ENCODE measurements at places on chromosomes 16 and 17.

GRCh38 chr17:81341516-81342268, 46.6 kb upstream of the SLC38A10 start:
- no peak for DNase-seq

- DNase-seq: no peak
Measured at GRCh38 chr17:62004388-62004787, 60.7 kb downstream of the MED13 start.

GRCh38 chr17:21164620-21165019, 37.9 kb downstream of the DHRS7B start:
- no peak for DNase-seq

GRCh38 chr17:34521955-34522354, 57.4 kb upstream of the TMEM132E start:
- no peak for DNase-seq

- DNase-seq: no peak
Measured at GRCh38 chr17:46811978-46812583, 6.4 kb downstream of the WNT3 start.

DNA sequence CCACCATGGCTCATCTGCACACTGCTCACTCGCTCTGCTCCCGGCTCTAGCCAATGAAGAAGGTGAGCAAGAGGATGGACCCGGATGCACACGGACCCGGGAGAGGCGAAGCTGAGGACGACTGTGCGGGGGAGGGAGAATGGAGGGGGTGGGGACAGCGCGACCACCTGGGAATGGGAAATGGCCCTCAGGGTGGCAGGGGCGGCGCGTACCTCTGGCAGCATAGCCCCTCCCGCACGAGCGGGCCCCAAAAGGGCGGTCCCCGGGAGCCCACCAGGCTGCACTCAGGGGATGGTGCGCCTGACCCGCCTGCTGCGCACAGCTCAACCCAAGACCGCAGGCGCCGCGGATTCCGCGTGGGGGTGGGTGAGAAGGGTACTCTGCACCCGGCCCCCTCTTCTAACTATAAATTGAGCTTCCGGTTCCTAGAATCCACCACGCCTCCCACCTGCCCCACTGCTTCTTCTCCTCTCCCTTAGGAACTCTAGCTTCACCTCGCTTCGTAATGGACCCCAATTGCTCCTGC, 6.1 kb downstream of the MT1H start:
- DNase-seq: no peak

- no peak for DNase-seq
Measured at GRCh38 chr16:88004391-88004790, 53.2 kb downstream of the BANP start.

GRCh38 chr17:69558796-69559195, 144.3 kb downstream of the MAP2K6 start:
- DNase-seq: no peak

- no peak for DNase-seq
Measured at GRCh38 chr16:57277586-57277985, 6.9 kb downstream of the PLLP start.

DNA sequence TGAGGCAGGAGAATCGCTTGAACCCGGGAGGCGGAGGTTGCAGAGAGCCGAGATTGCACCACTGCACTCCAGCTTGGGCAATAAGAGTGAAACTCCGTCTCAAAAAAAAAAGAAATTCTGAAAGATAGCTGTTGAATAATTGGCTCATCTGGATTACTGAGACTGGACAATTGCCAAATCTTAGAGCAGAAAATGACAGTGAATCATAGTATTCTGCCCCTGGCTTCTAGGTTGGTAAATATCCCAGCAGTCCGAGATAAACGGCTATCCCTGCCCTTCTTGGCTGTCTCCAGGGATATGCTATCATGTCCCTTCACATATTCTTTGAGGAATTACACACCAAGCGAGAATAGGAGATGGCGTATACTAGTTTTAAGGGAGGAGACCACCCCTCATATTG, 35.5 kb upstream of the METTL16 start:
- no peak for DNase-seq

DNA sequence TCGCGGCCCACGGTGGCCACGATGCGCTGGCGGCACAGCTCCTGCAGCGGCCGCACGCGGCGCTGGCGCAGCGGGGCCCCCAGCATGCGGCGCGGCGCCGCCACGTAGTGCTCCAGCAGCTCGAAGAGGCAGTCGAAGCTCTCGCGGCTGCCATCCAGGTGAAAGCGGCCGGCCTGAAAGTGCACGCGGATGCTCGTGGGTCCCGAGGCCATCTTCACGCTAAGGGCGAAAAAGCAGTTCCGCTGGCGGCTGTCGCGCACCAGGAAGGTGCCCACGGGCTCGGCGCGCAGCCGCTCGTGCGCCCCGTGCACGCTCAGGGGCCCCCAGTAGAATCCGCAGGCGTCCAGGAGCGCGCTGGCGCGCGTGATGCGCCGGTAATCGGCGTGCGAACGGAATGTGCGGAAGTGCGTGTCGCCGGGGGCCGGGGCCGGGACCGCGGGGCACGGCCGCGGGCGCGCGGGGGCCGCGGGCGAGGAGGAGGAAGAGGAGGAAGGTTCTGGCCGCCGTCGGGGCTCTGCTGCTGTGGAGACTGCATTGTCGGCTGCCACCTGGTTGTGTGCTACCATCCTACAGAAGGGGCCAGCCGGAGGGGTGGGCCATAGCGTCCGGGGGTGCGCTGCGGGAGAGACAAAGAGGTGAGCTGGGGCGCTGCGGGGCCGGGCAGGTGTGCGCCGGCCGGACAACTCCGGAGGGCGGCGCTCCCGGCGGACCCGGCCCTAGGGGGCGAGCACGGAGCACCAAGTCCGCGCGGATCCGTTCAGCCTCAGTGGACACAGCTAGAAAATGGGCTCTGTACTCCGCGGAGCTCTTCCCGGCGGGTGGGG, 879 bp downstream of the SOCS1 start:
- no peak for DNase-seq

DNA sequence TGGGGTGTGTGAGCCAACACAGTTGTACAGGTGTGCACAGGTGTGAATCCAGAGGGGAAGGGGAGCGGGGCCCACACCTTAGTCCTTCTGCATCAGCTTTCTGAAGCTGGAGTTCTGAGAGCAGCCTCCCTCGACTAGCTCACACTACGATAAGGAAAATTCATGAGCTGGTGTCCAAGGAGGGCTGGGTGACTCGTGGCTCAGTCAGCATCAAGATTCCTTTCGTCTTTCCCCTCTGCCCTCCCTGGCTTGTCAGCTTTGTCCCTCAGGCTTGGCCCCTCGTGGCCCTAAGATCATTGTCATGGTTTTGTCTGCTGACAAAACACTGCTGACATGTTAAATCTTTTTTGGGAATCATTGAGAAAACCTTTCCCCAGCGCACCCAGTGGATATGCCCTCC, 47.5 kb downstream of the OR1D5 start:
- no peak for DNase-seq

DNA sequence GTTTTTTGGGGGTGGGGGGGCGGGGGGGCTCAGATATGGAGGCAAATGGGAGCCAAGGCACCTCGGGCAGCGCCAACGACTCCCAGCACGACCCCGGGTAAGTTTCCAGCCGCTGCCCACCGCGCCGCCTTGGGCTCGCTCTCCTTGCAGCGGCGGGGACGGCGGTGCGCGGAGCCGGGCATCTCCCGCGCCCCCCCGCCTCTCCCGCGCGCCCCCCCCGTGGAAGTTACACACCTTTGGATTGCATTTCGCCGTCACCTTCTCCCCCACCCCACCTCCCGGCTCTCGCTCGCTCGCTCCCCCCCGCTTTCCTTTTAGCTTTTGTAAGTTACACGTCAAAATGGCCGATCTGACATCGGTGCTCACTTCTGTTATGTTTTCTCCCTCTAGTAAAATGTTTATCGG, 387 bp downstream of the MSI2 start:
- DNase-seq: no peak

DNA sequence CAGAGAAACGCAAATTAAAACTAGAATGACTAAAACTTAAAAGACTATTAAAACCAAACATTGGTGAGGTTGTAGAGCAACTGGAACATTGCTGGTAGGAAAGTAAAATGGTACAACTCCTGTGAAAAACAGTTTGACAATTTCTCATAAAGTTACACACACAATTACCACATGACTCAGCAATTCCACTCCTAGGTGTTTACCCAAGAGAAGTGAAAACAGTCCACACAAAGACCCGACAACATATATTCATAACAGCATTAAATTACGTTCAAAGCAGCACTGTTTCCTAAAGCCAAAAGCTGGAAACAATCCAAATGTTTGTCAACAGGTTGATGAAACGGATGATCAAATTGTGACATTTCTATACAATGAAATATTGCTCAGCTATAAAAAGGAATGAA, 26.5 kb upstream of the ALOX12 start:
- DNase-seq: no peak

DNA sequence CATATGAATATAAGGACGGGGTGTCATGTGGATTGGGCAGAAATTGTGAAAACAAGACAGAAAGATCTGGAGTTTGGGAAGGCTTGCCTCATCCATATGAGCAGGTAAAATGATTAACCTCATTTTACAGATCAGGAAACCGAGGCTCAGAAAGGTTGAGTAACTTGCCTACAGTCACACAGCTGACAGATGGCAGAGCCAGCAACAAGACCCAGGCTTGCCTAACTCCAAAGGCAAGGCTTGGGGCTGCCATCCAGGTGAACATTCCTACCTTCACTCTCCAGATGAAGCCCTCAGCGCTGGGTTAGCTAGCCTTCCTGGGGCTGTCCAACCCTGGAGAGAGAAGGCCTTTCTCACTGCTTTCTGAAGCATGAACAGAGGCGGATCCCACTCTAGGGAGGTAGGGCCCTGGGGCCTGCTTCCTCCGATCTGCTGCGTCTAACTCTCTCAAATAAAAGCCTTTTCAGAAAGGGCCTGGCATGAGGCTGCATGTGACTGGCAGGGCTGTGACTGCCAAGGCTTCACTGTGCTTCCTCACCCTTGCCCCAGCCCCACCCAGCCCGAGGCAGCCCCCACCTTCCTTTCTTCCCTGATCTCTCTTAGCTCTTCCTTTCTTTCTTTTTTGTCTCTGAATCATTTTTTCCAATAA, 107.8 kb downstream of the GNAO1 start:
- no peak for DNase-seq

DNA sequence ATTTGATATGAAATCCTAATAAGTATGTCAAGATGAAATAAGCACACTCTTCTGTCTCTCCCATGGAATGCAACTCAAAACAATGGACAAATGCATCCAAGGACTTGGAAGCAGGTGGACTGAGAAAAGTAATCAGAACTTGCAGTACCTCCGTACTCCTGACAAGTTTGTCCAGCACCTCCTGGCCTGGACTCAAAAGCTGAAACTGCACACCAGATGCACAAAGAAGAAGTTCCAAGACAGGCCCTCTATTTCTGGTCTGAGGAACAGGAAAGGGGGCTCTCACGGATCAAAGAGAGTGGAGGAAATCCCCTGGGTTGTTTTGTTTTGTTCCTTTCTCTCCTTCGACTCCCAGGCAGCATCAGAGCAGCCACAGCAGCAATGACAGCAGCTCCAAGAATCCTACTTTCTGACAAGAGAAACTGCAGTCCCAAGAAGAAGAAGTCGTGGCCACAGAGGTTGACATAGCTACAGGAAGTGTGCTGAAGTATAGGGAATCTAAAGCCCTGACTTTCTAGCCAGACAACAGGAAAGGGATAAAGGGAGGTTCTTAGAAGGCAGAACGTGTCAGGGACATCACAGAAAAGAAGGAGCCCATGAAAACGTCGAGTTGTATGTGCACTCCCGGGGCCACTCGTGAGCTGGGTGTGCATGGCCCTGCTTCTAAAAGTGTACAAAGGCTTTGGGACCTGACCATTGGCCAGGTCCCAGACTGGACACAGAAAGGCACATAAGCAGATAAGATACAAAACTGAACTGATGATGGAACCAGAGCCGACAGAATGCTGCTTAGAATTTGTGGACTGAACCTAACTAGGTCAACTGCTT, 29.3 kb downstream of the AKAP10 start:
- no peak for DNase-seq

DNA sequence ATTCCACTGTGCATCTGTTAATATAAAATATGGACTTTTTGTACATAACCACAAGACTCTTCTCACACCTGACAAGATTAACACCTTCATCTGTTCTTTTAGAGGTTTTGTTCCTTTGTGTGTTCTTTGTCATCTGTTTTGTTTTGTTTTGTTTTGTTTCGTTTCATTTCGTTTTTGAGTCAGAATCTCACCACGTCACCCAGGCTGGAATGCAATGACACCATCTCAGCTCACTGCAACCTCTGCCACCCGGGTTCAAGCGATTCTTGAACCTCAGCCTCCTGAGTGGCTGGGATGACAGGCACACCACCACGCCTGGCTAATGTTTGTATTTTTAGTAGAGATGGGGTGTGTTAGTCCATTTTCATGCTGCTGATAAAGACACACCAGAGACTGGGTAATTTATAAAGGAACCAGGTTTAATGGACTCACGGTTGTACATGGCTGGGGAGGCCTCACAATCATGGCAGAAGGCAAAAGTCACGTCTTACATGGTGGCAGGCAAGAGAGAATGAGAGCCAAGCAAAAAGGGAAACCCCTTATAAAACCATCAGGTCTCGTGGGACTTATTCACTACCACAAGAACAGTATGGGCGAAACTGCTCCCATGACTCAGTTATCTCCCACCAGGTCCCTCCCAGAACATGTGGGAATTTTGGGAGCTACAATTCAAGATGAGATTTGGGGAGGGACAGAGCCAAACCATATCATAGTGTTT, 22.3 kb downstream of the C16orf90 start:
- no peak for DNase-seq

- no peak for DNase-seq
Measured at GRCh38 chr16:19088341-19088916, 21.0 kb downstream of the COQ7 start.

DNA sequence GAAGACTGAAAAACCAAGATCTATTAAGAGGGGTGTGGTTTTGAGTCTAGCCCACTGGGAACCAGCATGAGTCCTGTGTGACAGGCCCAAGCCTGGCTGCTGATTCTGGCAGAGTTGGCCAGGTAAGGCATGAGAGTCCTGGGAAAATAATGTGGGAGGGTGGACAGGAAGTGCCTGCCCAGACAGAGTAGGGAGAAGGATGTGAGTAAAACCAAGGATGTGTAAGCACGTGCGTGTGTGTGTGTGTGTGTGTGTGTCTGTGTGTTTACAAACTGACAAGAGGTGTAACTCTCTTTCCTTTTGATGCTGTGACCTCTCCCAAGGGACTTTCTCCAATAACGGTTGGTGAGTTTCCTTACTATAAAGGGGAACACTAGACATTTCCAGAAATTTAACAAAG, 15.6 kb upstream of the TEX2 start:
- DNase-seq: no peak

- no peak for DNase-seq
Measured at GRCh38 chr17:44797802-44798201, 32.3 kb downstream of the GJC1 start.

GRCh38 chr16:58187665-58188421, 10.1 kb downstream of the CSNK2A2 start:
- no peak for DNase-seq

DNA sequence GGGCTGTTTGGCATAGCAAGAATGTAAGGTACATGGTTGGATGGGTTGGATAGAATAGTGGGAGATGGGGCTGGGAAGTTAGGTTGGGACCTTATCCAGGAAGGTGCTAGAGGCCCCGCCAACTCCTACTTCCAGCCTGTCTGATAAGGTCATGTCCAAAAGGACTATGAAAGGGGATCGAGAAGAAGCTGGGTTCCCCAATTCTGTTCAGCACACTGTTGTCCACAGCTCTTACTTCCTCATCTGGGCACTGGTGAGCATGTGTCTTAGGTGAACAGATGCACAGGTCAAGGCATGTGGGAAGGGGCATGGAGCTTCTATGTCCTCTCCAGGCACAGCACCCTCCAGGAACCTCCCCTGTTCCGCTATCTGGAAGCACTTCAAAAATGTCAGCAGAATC, 5.6 kb upstream of the ULK2 start:
- DNase-seq: no peak

Data from NCI-H187 (cell line).